Pons (tissue), 1 donor: ENCODE measurements at places on chromosomes 11 and 22.

- DNase-seq = no peak
Measured at GRCh38 chr11:17845431-17845881, 110.9 kb downstream of the KCNC1 start.

- DNase-seq = no peak
Measured at GRCh38 chr11:379205-380094, 10.2 kb downstream of the B4GALNT4 start.

GRCh38 chr11:33828604-33829429 lies 54.5 kb upstream of the FBXO3 start:
- no peak for DNase-seq

- DNase-seq = no peak
Measured at GRCh38 chr22:35039625-35040024, 26.3 kb upstream of the ISX start.

- no peak for DNase-seq
Measured at GRCh38 chr11:46457659-46458424, 66.3 kb upstream of the CHRM4 start.

DNA sequence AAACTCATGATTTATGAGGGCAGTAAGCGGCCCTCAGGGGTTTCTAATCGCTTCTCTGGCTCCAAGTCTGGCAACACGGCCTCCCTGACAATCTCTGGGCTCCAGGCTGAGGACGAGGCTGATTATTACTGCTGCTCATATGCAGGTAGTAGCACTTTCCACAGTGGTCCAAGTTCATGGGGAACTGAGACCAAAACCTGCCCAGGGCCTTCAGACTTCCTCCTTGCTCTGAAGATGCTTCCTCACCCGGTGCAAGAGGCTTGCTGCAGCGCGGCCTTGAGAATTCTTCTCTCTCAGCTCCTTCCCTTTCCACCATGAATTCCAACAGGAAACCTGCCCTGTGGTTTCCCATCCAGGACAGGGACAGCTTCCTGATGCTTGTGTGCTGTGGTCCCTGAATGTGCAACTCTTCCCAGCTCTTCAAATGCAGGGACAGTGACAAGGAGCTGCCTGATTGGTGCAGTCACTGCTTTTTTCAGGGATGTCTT lies 53.9 kb downstream of the GGTLC2 start:
- no peak for DNase-seq

- DNase-seq = no peak
Measured at GRCh38 chr11:68438658-68439259, 21.8 kb upstream of the PPP6R3 start.

- peak; percentile 56 for DNase-seq
Measured at GRCh38 chr11:66981976-66982578, 7.0 kb downstream of the C11orf86 start.

- peak; percentile 50 for DNase-seq
Measured at GRCh38 chr11:65423516-65424204, 1.1 kb downstream of the NEAT1 start.

DNA sequence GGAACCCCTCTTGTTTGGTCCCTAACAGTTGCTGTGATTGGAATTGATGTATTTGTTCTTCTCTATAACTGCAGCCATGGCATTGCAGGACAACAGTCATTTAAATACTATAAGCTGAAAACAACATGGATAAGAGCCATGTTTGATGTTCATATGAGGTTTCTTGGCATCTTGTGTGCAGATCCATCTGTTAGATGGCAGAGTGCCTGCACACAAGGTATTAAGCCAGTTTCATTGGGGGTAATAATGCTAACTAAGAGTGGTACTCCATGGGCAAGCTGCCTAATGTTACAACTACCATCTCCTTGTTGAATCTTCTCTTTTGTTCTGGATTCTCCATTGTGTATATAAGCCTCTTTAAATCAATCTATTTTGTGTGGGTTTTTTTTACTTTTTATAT lies 206.0 kb upstream of the CHORDC1 start:
- no peak for DNase-seq

- DNase-seq = peak; percentile 19
Measured at GRCh38 chr11:58609723-58610122, 12.7 kb upstream of the CNTF start.

DNA sequence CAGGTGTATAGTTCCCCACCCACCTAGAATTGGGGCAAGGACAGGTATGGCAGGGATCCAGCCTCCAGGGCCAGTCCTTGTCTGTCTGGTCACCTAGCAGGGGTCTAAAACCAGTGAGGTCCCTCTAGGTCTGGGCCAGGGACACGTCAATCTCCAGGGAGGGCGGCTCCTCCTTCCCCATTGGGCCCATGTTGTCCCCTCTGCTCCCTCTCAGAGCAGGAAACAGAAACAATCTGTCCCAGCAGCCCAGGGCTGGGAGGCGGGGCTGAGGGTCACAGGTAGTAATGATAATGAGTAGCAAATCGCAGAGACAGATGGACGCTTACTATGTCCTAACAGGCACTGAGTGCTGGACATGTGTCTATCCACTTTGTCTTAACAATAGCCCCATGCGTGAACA lies 22.8 kb upstream of the SYT7 start:
- DNase-seq = no peak

GRCh38 chr11:117195258-117195657 lies 3.9 kb upstream of the TAGLN start:
- no peak for DNase-seq

- no peak for DNase-seq
Measured at GRCh38 chr11:74380746-74381439, 17.3 kb downstream of the PGM2L1 start.

- DNase-seq = no peak
Measured at GRCh38 chr11:110345743-110346142, 49.3 kb upstream of the RDX start.

GRCh38 chr11:134258577-134258976 lies 5.2 kb downstream of the ACAD8 start:
- no peak for DNase-seq

GRCh38 chr22:37362621-37363020 lies 64.7 kb downstream of the ELFN2 start:
- no peak for DNase-seq

DNA sequence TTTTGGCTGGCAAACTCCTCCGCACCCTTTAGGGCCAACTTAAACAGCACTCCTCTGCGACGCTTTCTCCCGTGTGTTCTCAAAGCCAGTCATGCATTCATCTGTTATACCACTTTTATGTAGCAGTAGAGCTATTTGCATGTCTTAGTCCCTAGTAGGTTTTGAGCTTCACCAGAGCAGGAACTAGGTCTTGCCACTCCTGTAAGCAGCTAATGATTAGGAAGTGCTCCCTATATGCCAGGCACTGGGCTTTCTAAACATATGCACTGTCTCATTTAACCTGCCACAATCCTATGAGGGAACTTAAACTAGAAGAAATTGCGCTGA lies 180.8 kb downstream of the DBX1 start:
- no peak for DNase-seq

DNA sequence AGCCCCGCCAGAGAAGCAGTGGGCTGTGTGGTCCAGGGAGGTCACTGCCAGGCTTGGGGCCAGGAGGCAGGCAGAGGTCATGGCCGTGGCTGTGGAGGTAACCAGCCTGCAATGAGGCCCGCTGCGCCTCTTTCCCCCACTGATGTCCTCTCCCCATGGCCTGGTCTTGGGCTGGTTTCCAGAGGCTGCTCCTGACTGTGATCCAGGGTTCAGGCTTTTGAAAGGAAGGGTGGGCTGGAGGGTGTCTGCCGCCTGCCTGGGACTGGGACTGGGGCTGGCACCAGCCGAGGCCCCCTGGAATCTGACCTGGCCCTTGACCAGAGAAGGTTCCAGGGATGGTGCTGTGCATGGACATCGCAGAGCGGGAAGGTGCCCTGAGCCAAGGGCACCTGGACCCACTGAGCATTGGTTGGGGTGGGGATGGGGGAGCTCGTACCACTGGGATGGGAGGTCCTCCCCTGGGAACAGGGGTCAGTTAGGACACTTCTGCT lies 59.6 kb upstream of the THY1 start:
- no peak for DNase-seq

- DNase-seq = no peak
Measured at GRCh38 chr11:33895752-33896137, 3.9 kb upstream of the LMO2 start.

DNA sequence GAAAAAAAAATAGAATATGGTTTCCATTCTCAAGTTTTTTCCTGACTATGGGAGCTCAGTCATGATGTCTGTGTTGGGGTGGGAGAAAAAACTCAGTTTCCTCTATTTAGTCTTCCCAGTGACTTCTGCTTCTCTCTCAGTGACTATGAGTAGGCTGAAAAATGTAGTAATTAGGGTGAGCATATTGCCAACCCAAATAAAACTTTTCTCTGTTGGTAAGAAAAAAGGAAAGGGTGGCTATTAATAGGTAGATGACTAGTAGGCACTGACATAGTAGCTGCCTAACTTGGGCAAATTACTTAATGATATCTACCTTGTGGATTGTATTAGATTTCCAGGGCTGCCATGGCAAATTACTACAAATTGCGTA lies 34.2 kb upstream of the BIRC3 start:
- no peak for DNase-seq

- peak; percentile 90 for DNase-seq
Measured at GRCh38 chr11:118790357-118791110, 430 bp downstream of the DDX6 start.

DNA sequence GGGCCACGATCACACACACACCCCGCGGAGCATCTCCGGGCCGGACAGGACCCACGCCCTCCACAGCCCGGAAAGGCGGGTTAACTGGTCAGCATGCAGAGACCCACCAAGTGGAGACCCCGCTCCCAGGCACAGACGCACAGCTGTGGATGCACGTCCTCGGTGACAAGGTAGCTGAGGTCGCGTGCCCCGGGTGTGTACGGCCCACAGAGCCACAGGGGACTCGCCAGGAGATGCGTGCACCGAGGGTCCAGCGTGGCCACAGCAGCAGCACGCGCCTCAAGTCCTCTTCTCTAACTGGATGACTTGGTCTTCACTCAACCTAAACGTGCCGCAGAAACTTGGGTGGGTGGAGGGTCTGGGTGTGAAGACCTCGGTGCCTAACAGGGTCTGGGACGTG lies 5.5 kb downstream of the H19 start:
- DNase-seq = no peak

DNA sequence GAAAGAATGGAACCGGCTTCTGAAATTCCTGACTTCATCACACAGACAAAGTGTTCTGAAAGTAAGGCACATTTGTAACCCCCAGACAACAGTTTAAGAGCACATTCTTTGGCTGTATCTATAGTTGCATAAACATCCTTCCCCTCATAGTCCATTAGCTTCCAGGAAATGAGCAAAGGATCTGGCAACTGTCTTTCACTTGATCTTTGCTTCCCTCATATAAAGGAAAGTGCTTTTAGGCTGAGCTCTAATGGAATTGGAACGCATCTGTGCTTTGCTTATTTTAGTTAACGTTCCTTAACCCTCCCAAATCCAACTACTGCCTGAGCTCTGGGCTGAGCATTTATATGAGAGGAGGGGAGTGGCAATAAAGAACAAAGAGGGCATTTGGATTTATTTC lies 76.9 kb upstream of the API5 start:
- no peak for DNase-seq

- DNase-seq = no peak
Measured at GRCh38 chr11:33912405-33913361, 20.8 kb upstream of the LMO2 start.

GRCh38 chr11:17458268-17458667 lies 18.4 kb downstream of the ABCC8 start:
- no peak for DNase-seq

GRCh38 chr11:78465169-78465942 lies 47.7 kb upstream of the GAB2 start:
- DNase-seq = no peak

- DNase-seq = no peak
Measured at GRCh38 chr11:86916330-86916729, 38.9 kb downstream of the FZD4 start.

- DNase-seq = no peak
Measured at GRCh38 chr11:66861038-66861773, 4.3 kb downstream of the LRFN4 start.
